Small intestine (tissue), 16 donors: ENCODE measurements at places on chromosomes 12 and 14. TPM values are rescaled to one million over a fixed set of nuclear protein-coding genes. Genes with fewer than 3 reads are reported as not detected.

DNA sequence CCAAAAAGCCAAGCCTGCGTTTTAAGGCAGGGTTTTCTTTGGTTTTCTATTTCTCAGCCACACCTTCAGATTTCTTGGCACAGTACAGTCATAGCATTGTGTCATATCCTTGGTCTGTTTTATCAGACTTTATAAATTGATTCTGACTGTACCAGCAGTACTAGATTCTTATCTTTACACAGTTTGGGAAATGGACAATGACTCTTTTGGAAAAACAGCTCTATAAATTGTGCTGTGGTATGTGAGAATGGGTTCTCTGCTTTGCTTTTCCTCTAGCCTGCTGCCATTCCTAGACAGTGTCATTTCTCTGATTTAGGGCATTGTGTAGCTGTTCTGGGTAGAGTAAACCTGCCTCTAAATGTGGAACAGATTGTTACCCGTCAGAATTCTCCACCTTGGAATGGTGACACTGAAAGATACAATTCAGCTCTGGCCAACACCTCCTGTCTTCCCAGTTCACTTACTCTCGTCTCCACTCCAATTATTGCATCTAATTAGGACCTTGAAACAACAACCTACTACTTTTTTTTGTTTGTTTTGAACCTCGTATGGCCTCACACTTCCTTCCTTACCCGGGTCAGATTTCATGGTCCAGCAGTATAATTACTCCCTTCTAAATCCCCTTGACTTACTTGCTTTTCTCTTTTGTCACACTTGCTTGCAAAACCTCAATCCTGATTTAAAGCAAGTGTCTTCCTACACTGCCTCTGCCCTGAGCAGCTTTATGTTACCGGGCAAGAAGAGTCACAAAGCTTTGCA, 226.3 kb downstream of the ERC1 start:
- no peaks in the 10 kb centered on the region for H3K36me3 ChIP-seq
- H3K27me3 ChIP-seq, result no peaks in the 10 kb centered on the region
- peak overlapping the region; percentile 57 for H3K27ac ChIP-seq
- no peak overlapping the region for H3K4me3 ChIP-seq
- H3K4me1 ChIP-seq, result peaks cover 6% of the 10 kb centered on the region

- no peaks in the 10 kb centered on the region for H3K36me3 ChIP-seq
- no peak for DNase-seq
These were observed 10.8 kb upstream of the MDM1 start for GRCh38 chr12:68342966-68343365.

DNA sequence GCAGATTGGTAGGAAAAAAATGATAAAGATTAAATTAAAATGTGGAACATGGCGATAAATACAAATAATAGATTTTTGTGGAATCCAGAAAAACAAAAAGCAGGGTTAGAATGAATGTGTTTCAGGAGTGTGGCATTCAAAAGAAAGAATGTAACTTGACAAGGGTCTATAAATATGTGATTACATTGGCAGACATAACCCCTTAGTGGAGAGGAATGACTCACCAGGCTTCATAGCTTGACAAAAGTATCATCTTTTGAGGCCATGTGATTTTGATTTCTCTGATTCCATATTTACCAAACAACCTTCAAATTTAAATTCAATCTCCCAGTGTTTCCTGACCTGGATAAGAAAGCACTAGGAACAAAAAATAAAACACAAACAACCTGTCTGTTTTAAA, 24.4 kb upstream of the MGST1 start:
- no peak for DNase-seq
- peaks cover under 1% of the 10 kb centered on the region for H3K36me3 ChIP-seq
- H3K4me1 ChIP-seq, result no peaks in the 10 kb centered on the region
- no peak overlapping the region for H3K4me3 ChIP-seq
- no peaks in the 10 kb centered on the region for H3K27me3 ChIP-seq
- no peak overlapping the region for H3K27ac ChIP-seq

- no peaks in the 10 kb centered on the region for H3K27me3 ChIP-seq
- no peak overlapping the region for H3K27ac ChIP-seq
- H3K4me1 ChIP-seq, result no peaks in the 10 kb centered on the region
- DNase-seq, result no peak
- H3K4me3 ChIP-seq, result no peak overlapping the region
These were observed 42.5 kb downstream of the JDP2 start for GRCh38 chr14:75470238-75470797.

The PZP gene
- 0.06 TPM for polyA plus RNA-seq

DNA sequence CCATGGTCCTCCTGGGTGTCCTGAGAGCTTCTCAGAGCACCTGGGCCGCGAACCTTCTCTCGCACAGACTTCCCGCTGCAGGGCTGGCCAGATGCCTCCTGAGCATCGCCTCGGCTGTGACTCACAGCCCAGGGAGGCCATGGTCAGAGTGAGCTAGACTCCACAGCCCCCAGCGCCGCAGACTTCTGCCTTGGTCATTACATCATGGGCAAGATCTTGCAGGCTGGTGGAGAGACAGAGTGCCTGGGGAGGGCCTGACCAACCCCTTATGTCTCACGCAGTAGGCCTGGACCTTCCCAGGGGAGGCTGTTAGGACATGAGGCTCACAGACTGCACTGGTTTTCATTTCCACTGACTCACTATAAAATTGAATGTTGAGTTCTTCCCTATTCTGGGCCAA, 41.8 kb downstream of the SMOC1 start:
- H3K27me3 ChIP-seq, result peaks cover 4% of the 10 kb centered on the region
- no peak for DNase-seq
- no peak overlapping the region for H3K4me3 ChIP-seq

DNA sequence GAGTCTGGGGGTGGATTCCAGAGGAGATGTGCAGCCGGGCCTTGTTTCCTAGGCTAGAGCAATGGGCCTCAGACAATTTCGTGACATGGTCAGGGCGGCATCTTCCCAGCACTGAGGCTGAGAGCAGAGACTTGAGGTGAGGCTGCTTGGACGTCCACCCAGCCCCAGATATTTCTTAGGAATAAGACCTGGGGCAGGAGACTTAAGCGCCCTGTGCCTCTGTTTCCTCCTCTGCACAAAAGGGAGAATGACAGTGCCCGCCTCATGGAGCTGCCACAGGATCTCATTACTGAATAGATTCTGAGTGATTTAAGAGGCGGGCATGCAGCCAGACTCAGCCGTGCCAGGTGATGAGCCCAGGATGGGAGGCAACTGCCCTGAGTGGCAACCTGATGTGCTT, 297.9 kb upstream of the SFSWAP start:
- no peak overlapping the region for H3K27ac ChIP-seq
- H3K27me3 ChIP-seq, result peaks cover 1% of the 10 kb centered on the region
- H3K4me1 ChIP-seq, result no peaks in the 10 kb centered on the region
- H3K4me3 ChIP-seq, result no peak overlapping the region

The HHIPL1 gene
- polyA plus RNA-seq, result not detected

- H3K27ac ChIP-seq, result no peak overlapping the region
- no peaks in the 10 kb centered on the region for H3K4me1 ChIP-seq
- H3K36me3 ChIP-seq, result no peaks in the 10 kb centered on the region
- no peaks in the 10 kb centered on the region for H3K27me3 ChIP-seq
These were observed 267.3 kb upstream of the PDE3A start for GRCh38 chr12:20101046-20101445.

The MUCL1 gene
- not detected for polyA plus RNA-seq

DNA sequence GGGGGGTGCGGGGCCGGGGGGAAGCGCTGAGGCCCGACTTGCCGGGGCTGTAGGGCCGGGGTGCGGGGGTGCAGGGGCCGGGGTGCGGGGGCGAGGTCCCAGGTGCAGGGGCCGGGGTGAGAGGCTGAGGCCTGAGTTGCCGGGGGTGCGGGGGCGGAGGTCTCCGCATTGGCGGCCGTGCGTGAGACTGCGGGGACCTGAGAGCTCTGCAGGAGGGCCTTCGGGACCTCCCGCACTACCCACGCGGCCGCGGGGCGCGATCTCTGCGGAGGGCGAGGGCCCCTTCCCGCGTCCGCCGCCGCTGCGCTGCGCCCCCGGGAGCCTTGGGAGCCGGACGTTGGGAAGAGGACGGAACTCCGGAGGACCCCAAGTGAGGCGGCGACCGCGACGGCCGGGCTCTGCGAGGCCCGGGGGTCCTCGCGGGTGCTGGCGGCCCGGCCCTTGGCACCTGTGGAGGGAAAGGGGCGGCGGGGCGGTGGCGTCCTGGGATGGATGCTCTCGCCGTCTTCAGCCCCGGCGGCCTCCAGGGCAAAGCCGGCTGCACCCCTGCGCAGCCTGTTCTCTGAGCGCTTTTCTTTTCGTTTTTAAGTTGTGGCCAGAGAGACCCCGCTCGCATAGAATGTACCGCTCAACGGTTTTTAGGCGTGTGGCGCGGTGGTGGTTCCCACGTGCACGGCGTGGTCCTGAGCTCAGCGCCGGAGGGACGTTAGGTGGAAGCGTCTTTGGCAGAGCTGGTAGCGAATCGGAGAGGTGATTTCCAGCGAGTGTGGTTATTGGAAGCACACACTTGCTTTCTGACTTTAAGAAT, 1.3 kb downstream of the PIWIL1 start:
- no peak for DNase-seq
- H3K36me3 ChIP-seq, result no peaks in the 10 kb centered on the region
- H3K27me3 ChIP-seq, result no peaks in the 10 kb centered on the region
- no peaks in the 10 kb centered on the region for H3K4me1 ChIP-seq
- no peak overlapping the region for H3K4me3 ChIP-seq
- H3K27ac ChIP-seq, result no peak overlapping the region

GRCh38 chr12:28872654-28873268, 276.3 kb upstream of the FAR2 start:
- no peak overlapping the region for H3K4me3 ChIP-seq
- DNase-seq, result peak; percentile 46
- no peak overlapping the region for H3K27ac ChIP-seq
- no peaks in the 10 kb centered on the region for H3K4me1 ChIP-seq

The SLCO1B1 gene
- polyA plus RNA-seq, result not detected

GRCh38 chr12:20436316-20436715, 68.0 kb downstream of the PDE3A start:
- H3K27ac ChIP-seq, result no peak overlapping the region
- peaks cover 33% of the 10 kb centered on the region for H3K4me1 ChIP-seq
- H3K36me3 ChIP-seq, result no peaks in the 10 kb centered on the region
- no peaks in the 10 kb centered on the region for H3K27me3 ChIP-seq

- H3K27me3 ChIP-seq, result no peaks in the 10 kb centered on the region
- no peak for DNase-seq
- no peak overlapping the region for H3K4me3 ChIP-seq
- H3K27ac ChIP-seq, result no peak overlapping the region
- no peaks in the 10 kb centered on the region for H3K4me1 ChIP-seq
These were observed 255.3 kb downstream of the AEBP2 start for GRCh38 chr12:19694627-19695026.

DNA sequence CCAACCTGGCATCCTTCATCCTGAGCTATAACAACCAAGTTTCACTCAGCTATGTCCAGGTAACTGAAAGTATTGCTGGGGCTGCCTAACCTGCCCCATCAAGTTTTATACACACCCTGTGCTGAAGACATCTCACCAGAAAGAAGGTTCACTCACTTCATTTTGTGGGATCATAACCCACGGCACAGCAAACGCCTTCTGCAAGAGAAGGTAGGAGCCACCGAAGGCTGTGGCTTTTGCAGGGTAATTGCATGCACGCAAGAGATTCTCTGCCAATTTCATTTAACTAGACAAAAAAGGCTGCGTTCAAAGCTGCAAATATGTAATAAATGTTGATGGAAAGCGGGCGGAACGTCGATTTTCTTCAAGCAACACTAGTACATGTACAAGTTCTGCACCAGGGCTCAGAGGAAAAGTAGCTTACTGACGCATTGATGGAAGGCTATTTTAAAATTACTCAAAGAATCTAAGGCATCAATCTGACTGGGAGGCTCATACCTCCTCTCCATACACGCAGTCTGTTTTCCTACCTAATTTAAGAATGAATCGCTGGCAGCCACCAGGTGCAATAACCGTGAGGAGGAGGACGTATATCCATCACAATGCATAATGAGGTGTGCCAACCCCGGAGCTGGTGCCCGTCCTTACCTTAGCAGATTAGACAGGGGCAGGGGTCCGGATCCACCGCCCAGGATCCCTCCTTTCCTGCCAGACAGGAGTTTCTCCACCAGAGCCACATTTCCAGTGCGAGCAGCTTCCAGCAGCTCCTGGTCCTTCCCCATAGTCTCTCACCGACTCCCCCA, 1.1 kb downstream of the ANKS1B start:
- H3K27me3 ChIP-seq, result peaks cover 3% of the 10 kb centered on the region
- H3K4me3 ChIP-seq, result no peak overlapping the region
- peak; percentile 7 for DNase-seq
- H3K4me1 ChIP-seq, result peaks cover 2% of the 10 kb centered on the region
- H3K36me3 ChIP-seq, result no peaks in the 10 kb centered on the region
- no peak overlapping the region for H3K27ac ChIP-seq

DNA sequence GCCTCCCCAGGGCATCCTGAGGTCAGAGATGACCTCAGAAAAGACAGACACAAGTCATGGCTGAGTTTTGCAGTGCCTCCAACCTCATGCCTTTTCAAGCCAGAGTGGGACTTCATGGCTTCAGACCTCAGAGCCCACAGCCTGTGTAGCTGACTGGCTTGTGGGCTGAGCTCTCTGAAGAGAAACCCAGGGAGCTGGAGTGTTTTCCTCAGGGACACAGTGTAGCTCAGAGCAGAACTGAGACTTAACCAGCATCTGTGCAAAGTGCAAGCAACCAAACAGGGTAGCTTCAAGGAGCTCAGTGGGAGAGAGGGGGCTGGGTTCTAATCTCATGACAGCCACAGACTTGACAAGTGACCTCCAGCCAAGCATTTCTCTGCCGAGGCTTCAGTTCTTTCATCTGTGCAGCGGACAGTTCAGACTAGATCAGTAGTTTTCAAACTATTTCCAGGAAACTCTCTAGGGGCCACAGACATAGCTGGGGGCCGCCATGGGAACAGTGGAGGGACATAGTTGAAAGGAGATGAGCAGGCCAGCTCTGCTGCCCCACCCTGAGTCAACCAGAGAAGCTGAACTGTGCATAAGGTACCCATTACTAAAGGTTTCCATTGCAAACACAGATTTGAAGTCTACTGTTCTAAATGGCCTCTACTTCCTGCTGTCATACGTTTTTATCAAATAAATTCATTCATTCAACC, 80.0 kb downstream of the LGMN start:
- DNase-seq, result no peak
- H3K4me1 ChIP-seq, result no peaks in the 10 kb centered on the region
- H3K27ac ChIP-seq, result no peak overlapping the region

GRCh38 chr12:4137015-4137414, 136.5 kb upstream of the CCND2 start:
- no peak overlapping the region for H3K27ac ChIP-seq
- no peak overlapping the region for H3K4me3 ChIP-seq
- H3K4me1 ChIP-seq, result no peaks in the 10 kb centered on the region
- no peaks in the 10 kb centered on the region for H3K36me3 ChIP-seq
